Inflammatory macrophage (primary cell): ENCODE measurements at places on chromosomes 1 and 21.
A peak's percentile ranks its signal among the peaks of the same experiment; 100 is the strongest.

GRCh38 chr1:155801149-155801548 lies 55.9 kb downstream of the GON4L start:
- DNase-seq, result no peak

DNA sequence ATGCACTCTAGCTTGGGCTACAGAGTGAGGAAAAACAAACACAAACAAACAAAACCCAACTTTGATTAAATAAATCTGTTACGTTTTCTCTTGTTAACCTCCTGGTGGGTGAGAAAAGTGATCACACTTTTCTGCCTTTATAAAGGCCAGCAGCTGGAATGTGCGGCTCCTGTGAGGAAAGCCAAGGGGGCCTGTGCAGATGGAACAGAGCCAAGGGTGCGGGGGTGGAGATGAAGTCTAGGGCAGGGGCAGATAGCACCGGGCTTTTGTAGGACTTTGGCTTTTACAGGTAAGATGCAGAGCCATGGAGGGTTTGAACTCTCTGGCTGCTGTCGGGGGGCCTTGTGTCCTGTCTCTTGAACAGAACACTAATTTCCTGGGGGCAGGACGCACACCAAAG lies 40.7 kb upstream of the GPR37L1 start:
- DNase-seq, result no peak

GRCh38 chr21:42351626-42352440 lies 1.0 kb upstream of the TFF2 start:
- DNase-seq, result no peak

GRCh38 chr21:40421121-40421520 lies 425.8 kb downstream of the DSCAM start:
- DNase-seq, result no peak

- no peak for DNase-seq
Observed at GRCh38 chr1:217379336-217379735, 251.6 kb downstream of the GPATCH2 start.

GRCh38 chr1:221834698-221835513 lies 93.0 kb upstream of the DUSP10 start:
- no peak for DNase-seq

GRCh38 chr1:111275079-111275478 lies 15.6 kb upstream of the CHIA start:
- DNase-seq, result peak; percentile 28

- DNase-seq, result no peak
Observed at GRCh38 chr1:28519946-28520725, 14.3 kb downstream of the RCC1 start.

- no peak for DNase-seq
Observed at GRCh38 chr1:220409771-220410595, 118.0 kb upstream of the MARK1 start.

- DNase-seq, result no peak
Observed at GRCh38 chr21:20998886-20999285, 677 bp downstream of the NCAM2 start.

DNA sequence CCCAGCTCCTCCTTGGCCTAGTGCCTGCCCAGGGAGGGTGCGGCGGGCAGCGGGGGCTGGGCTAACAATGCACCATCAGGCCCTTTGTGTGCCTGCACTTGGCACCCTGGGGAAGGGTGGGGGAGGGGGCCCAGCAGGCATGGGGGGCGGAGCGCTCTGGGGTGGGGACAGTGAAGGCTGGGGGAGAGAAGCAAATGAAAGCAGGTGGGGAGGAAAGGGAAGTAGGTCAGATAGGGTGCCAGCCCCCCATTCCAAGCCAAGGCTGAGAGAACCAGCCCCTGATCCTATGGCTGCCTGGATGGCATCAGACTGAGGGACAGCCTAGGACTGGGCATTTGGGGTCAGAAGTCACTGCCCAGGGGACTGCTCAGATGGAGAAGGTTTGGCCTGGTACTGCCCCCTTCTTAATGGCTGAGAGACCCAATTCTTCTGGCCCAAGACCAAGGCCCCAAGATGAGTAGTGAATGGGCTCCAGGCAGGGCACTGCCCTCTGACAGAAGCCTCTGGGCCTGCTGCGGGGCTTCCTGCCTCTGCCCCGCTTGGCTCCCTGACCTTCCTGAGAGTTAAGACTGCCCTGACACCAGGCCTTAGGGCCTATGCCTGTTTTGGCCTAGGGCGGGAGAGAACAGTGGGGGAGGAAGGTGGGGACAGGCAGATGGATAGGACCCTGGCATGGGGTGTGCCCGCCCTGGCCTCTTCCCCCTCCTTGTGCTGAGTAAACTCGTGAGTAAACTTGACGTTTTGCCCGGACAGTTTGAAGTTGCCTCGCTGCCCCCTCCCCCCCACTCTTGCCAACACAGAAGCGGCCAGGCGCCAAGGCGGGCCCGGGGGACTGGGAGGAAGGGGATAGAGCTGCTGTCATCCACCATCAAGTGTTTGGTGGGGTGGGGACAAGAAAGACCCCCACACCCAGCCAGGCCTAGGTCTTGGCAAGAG lies 2.7 kb downstream of the ZBTB7B start:
- no peak for DNase-seq

DNA sequence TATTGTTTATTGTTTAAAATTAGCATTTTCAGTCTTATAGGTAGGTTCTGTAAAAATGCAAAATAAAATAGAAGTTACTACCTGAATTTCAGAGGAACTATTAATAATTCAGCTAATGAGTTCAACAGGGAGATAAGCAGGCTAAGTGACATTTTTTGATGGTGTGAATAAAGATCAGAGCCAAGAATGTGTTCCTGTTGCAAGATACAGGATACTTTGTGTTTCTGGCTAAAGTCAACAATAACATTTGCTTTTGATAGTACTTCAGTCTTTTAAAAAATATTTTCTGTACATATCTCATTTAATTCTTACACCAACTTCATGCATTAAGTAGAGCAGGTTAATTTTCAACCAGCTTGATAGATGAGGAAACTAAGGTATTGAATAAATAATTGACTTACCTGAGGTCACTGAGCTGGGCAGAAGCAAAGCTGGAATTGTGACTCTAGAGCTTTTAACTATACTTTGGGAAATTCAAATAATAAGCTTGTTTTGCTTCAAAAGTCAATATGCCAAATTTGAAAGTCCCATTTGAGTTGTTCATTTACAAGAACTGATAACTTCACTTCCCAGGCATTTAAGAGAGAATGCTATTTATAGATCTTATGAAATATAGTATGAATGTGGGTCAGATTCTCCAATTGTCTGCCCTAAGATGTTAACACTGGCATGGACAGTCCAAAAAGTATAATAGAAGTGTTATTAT lies 6.0 kb downstream of the GORAB start:
- DNase-seq, result no peak
